ENCODE measurements at places on chromosomes 2 and 18.

GRCh38 chr18:76771192-76771799 lies 51.1 kb upstream of the ZNF236 start:
- no peaks in the 10 kb centered on the region for H3K36me3 ChIP-seq
- H3K27me3 ChIP-seq, result peaks cover 55% of the 10 kb centered on the region
- DNase-seq, result no peak
- no peak overlapping the region for H3K27ac ChIP-seq
- H3K4me3 ChIP-seq, result no peak overlapping the region

DNA sequence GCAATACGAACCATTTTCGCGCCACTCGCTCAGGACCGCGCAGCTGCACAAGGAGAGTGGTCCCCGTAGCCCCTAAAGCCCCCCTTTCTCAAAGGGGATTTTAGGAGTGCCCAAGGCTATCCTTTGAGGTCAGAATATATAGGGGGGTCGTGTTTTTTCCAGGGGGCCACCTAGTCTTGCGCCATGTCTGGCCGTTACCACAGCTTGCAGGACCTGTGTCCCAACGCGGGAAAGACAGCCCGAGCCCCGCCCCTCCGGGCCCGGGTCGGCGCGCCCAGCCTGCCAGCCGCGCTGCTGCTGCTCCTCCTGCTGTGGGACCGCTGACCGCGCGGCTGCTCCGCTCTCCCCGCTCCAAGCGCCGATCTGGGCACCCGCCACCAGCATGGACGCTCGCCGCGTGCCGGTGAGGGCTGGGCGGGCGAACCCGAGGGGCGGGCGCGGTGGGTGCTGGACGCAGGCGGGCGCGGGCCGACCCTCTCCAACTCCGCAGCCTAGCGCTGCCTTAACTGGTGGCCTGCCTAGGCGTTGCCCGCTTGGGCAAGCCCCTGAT lies at the start of gene CDCA7:
Gene CDCA7, plus strand, starts transcription at position 291 of the 550 bp plus-strand sequence. Its CDS starts 92 bp downstream, at position 383.
- H3K4me3 ChIP-seq, result peak within 1 kb of the TSS; percentile 83
- DNase-seq, result no peak
- no peak within 1 kb of the TSS for H3K27ac ChIP-seq
- peaks cover 1% of the 10 kb centered on the region for H3K36me3 ChIP-seq
- H3K4me1 ChIP-seq, result peaks cover 38% of the 10 kb centered on the region

- peak overlapping the region; percentile 99 for H3K27ac ChIP-seq
- H3K4me3 ChIP-seq, result peak overlapping the region; percentile 70
- peak; percentile 57 for DNase-seq
- peaks cover 21% of the 10 kb centered on the region for H3K36me3 ChIP-seq
- peaks cover 78% of the 10 kb centered on the region for H3K4me1 ChIP-seq
Measured at GRCh38 chr2:234425639-234426603, 71.0 kb downstream of the ARL4C start.

DNA sequence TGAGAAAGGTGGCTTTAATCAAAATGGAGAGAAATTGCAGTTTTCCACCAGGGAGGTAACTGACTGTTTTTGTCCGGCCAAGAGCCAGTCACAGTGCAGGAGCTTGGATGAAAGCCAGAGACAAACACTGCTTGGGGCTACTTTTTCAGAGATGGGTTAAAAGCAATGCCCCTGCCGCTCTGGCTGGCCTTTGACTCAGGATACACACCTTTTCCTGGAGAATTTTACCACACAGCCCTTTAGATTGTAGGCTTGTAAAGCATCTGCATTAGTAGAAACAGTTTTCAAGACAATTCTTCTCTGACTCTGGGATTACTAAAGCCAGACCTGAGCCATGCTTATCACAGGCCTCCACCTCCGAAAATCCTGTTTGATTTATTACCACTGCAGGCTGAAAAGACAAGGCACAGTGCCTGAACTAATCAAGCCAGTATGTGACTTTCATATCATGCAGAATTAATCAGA lies 79.7 kb downstream of the CCBE1 start:
- DNase-seq, result no peak
- H3K4me1 ChIP-seq, result no peaks in the 10 kb centered on the region
- H3K36me3 ChIP-seq, result no peaks in the 10 kb centered on the region
- no peak overlapping the region for H3K27ac ChIP-seq

DNA sequence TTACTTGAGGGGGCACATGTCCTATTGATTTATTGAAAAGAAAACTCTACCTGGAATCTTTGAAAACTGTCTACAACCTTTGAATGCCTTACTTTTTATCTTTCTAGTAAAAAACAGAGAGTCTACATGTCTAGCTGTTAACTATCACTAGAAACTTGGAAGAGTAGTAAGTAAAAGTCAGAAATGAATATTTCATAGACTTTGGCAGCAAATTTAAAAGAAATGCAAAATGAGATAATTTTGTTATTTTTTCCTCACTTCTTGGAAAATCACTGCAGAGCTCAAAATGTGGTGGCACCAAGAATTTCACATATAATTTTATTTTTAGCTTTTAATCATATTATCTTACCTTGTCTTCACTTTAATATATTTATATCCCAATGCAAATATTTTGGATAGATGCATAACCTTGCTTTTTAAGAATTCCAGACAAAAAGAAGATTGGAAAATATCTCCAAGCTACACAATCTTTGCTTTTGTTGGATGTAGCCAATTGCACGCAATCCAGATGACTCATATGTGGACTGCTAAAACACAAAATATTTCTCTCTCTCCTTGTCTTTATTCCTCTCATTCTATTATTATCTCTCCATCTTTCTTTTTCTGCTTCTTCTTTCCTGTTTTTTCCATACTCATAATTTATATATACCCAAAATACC lies 92.2 kb upstream of the DSEL start:
- no peak overlapping the region for H3K4me3 ChIP-seq
- DNase-seq, result no peak
- no peak overlapping the region for H3K27ac ChIP-seq
- no peaks in the 10 kb centered on the region for H3K4me1 ChIP-seq
- no peaks in the 10 kb centered on the region for H3K27me3 ChIP-seq

- no peak overlapping the region for H3K4me3 ChIP-seq
- no peaks in the 10 kb centered on the region for H3K4me1 ChIP-seq
- H3K36me3 ChIP-seq, result no peaks in the 10 kb centered on the region
- H3K27me3 ChIP-seq, result no peaks in the 10 kb centered on the region
- H3K27ac ChIP-seq, result no peak overlapping the region
Measured at GRCh38 chr18:54558609-54559585, 32.1 kb upstream of the DYNAP start.

- H3K4me1 ChIP-seq, result no peaks in the 10 kb centered on the region
- H3K27ac ChIP-seq, result no peak overlapping the region
- DNase-seq, result no peak
- no peaks in the 10 kb centered on the region for H3K27me3 ChIP-seq
- H3K4me3 ChIP-seq, result no peak overlapping the region
- H3K36me3 ChIP-seq, result no peaks in the 10 kb centered on the region
Measured at GRCh38 chr2:16284941-16285625, 344.7 kb downstream of the MYCN start.

DNA sequence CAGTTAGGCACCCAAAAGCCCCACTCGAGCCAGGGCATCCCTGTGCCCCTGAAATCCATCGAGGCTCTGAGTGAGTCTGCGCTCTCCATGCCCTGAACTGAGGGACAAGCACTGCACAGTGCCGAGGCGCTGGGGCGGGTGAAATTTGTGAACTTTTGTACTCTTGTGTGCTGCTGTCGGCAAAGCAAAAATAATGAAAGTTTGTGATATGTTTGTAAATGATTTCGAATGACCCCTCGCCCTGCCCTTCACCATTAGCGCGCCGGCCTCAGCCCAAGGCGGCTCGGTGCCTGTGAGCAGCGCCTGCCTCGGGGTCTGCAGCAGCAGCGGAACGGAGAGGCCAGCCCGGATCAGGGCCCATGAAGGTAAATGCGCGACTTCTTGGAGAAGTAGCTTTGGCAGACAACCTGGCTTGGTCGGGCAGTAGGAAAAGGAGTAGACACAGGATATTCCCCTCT lies 1.8 kb upstream of the HOXD4 start:
- H3K27me3 ChIP-seq, result peaks cover 91% of the 10 kb centered on the region
- DNase-seq, result no peak
- peaks cover 1% of the 10 kb centered on the region for H3K36me3 ChIP-seq
- no peak overlapping the region for H3K27ac ChIP-seq
- H3K4me1 ChIP-seq, result no peaks in the 10 kb centered on the region
- no peak overlapping the region for H3K4me3 ChIP-seq

GRCh38 chr2:51612387-51612786 lies 580.5 kb upstream of the NRXN1 start:
- no peak for DNase-seq
- no peak overlapping the region for H3K4me3 ChIP-seq
- H3K4me1 ChIP-seq, result no peaks in the 10 kb centered on the region

DNA sequence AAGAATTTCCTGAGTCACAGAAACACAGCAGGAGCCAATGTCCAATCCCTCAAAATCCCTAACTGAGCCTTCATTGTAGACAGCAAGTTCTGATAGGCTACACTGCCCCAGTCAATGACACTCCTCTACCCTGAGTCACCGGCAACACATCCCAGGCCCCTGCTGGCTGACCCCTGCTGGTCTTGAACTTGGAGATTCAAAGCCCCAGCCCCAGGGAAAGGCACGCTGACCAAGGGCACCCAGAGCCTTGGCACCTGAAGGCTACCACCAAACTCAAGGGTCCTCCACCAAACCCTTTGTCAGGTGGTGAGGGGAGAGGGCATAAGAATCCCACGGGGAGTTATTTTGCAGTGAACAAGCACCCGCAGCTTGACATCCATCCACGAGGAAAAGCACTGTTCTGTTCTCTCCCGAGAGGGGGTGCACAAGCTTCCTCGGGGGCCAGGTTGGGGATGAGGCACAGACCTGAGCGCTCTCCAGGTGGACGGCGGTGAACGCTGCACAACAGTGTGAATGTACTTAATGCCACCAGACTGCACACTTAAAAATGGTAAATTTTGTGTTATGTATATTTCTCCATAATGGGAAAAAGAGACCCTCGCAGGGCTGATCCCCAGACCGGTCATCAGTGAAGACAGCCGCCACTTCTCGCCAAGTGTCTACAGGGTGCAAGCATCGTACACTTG lies 46.9 kb downstream of the TFCP2L1 start:
- H3K27me3 ChIP-seq, result peaks cover 9% of the 10 kb centered on the region
- DNase-seq, result no peak
- no peaks in the 10 kb centered on the region for H3K36me3 ChIP-seq
- H3K4me1 ChIP-seq, result no peaks in the 10 kb centered on the region
- no peak overlapping the region for H3K4me3 ChIP-seq

GRCh38 chr18:35267161-35267651 lies 22.8 kb downstream of the ZSCAN30 start:
- H3K4me1 ChIP-seq, result peaks cover 28% of the 10 kb centered on the region
- no peaks in the 10 kb centered on the region for H3K27me3 ChIP-seq
- peak; percentile 46 for DNase-seq
- H3K27ac ChIP-seq, result peak overlapping the region; percentile 97
- peaks cover 8% of the 10 kb centered on the region for H3K36me3 ChIP-seq

- H3K27ac ChIP-seq, result no peak overlapping the region
- no peaks in the 10 kb centered on the region for H3K4me1 ChIP-seq
- H3K27me3 ChIP-seq, result peaks cover 20% of the 10 kb centered on the region
- DNase-seq, result no peak
Measured at GRCh38 chr2:12397854-12398253, 318.9 kb upstream of the TRIB2 start.

DNA sequence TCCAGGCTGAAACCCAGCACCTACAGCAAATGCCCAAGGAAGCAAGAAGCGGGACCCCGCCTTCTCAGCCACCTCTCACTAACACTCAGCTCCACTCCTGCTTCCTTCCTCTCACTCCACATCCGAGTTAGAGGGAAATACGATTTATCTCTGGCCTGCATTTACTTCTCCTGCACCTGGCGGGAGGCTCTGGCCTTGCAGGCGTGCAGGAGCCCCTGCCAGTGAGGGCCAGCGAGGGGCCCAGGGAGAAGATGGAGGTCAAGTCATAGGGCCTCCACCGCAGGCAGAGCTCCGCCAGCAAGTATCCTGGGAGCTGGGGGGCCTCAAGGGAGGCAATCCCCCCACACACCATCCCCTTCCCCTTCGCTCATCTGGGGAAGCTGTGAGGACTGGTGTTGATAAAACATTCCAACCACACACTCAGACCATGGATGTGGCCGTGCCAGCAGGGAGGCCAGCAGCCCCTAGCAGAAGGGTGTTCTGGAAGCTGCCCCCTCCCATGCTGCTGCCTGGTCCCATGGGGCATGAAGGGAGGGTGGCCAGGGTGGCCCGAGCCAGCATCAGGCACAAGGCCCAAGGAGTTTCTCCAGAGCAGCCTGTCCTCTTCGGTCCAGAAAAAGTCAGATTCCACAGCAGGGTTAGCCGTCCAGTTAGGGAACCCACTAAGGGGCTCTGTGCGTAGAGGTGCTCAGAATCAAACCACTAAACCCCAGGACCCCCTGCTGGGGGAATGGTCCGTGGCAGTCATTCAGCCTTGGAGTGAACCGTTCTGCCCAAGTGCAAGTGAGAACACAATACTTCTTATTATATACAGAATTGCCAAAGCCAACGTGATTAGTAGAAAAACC lies 91.2 kb downstream of the HDAC4 start:
- H3K27me3 ChIP-seq, result no peaks in the 10 kb centered on the region
- no peak for DNase-seq
- no peak overlapping the region for H3K4me3 ChIP-seq

GRCh38 chr18:62011416-62011815 lies 118.6 kb upstream of the RNF152 start:
- DNase-seq, result no peak
- H3K36me3 ChIP-seq, result no peaks in the 10 kb centered on the region
- H3K4me3 ChIP-seq, result no peak overlapping the region
- peaks cover 20% of the 10 kb centered on the region for H3K27me3 ChIP-seq
- no peaks in the 10 kb centered on the region for H3K4me1 ChIP-seq

- no peaks in the 10 kb centered on the region for H3K36me3 ChIP-seq
- H3K4me3 ChIP-seq, result no peak overlapping the region
- no peak overlapping the region for H3K27ac ChIP-seq
- no peaks in the 10 kb centered on the region for H3K27me3 ChIP-seq
- DNase-seq, result no peak
Measured at GRCh38 chr2:125867908-125868307, 788.0 kb upstream of the GYPC start.

GRCh38 chr2:15243762-15244161 lies 317.4 kb downstream of the NBAS start:
- H3K36me3 ChIP-seq, result peaks cover 4% of the 10 kb centered on the region
- no peak for DNase-seq
- H3K27ac ChIP-seq, result no peak overlapping the region
- H3K4me1 ChIP-seq, result peaks cover 35% of the 10 kb centered on the region

- no peak for DNase-seq
- peaks cover 20% of the 10 kb centered on the region for H3K36me3 ChIP-seq
- H3K27ac ChIP-seq, result peak overlapping the region; percentile 71
- H3K4me1 ChIP-seq, result peaks cover 6% of the 10 kb centered on the region
- H3K27me3 ChIP-seq, result no peaks in the 10 kb centered on the region
Measured at GRCh38 chr2:233556881-233557736, 9.5 kb downstream of the USP40 start.

DNA sequence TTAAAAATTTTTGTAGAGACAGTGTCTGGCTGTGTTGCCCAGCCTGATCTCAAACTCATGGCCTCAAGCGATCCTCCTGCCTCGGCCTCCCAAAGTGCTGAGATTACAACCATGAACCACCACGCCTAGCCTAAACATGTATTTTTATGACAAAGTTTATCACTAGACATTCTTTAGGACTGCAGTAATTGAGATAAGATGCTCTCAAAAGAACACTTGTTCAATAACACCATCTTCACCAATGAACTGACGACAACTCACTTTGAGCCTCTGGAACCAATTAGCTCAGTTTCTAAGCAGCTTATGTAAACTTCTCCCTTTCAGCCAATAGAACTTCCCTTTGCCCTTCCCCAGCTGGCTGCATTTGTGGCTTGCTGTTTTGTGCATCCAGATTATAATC lies 15.3 kb upstream of the PPP4R1 start:
- peaks cover 15% of the 10 kb centered on the region for H3K27me3 ChIP-seq
- H3K4me3 ChIP-seq, result no peak overlapping the region
- H3K36me3 ChIP-seq, result peaks cover 1% of the 10 kb centered on the region
- no peak overlapping the region for H3K27ac ChIP-seq
- no peaks in the 10 kb centered on the region for H3K4me1 ChIP-seq
- DNase-seq, result no peak

Measured in central memory CD8-positive, alpha-beta T cell (primary cell).